Mesenteric fat pad (tissue), 1 donor: ENCODE measurements at places on chromosomes 4 and X.

GRCh38 chr4:70908993-70909556, 6.9 kb downstream of the MOB1B start:
- no peak for DNase-seq

GRCh38 chrX:6363188-6363587, 134.5 kb upstream of the NLGN4X start:
- no peak for DNase-seq

DNA sequence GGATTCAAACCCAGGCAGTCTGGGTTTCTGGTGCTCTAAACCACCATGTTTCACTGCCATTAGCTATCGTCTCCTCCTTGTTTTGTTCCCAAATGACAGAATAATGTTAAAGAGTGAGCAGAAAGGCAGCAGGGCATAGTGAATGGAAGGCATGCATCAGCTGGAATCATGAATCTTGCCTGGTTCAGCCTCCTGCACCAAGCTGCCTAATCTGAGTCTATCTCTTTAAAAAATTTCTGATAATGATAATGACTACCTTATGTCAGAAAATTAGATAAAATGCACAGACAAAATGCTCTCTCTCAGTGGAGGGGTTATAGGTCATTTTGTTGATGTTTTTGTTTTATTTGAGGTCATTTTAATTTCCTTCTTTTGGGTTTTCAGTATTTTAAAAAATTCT, 187.4 kb downstream of the RASL11B start:
- DNase-seq: no peak

- DNase-seq: no peak
Observed at GRCh38 chrX:96372313-96373046, 312.2 kb upstream of the DIAPH2 start.

DNA sequence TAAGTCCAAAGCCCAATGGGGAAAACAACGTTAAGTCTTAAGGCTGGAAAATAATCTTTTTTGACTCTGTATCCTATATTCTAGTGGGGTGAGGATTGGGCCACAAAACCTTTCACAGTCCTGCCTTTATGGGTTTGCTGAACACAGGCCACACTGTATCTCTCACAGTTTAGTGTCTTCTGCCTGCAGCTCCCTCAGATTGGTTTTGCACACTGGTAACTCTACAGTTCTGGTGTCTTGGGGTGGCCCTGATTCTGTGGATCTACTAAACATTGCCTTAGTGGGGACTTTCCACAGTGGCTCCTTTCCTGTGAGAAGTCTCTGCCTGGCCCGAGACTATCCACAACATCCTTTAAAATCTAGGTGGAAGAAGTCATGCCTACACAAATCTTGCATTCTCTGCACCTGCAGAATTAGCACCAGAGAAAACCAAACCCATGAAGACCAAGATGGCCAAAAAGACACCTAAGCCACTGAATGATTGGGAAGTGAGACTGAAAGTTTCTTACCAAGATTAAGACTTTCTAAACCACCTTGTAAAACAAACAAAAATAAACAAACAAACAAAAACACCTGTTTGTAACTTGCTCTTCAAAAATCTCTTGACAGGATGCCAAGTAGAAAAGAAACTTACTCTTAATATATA, 150.4 kb upstream of the PCDH10 start:
- no peak for DNase-seq

DNA sequence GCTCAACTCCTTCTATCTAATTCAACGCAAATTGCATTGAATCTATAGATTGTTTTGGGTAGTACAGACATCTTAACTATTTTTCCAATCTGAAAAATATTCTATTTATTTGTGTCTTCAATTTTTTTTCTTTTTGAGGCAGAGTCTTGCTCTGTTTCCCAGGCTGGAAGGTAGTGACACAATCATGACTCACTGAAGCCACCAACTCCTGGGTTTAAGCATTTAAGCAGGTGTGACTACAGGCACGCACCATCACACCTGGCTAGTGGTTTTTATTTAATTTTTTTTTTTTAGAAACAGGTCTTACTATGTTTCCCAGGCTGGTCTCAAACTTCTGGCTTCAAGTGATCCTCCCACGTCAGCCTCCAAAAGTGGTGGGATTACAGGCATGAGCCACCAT, 98.3 kb downstream of the GK start:
- no peak for DNase-seq

DNA sequence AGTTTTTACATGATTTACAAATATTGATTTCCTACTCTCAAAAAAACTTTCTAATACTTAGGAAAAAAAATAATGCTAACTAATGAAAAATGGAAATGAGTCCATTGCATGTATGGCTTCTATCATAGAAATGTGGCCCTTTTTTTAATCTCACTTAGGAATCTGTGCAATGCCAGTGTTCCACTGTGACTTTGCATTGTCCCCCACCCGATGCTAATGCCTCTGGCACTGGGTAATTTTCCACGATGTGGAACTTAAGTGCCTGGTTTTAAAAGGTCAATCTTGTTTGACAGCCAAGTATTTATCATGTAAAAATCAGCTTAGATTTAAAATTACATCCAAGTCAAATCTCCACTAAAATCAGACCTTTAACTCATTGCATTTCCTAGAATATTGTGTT, 53.1 kb downstream of the SPATA4 start:
- no peak for DNase-seq

DNA sequence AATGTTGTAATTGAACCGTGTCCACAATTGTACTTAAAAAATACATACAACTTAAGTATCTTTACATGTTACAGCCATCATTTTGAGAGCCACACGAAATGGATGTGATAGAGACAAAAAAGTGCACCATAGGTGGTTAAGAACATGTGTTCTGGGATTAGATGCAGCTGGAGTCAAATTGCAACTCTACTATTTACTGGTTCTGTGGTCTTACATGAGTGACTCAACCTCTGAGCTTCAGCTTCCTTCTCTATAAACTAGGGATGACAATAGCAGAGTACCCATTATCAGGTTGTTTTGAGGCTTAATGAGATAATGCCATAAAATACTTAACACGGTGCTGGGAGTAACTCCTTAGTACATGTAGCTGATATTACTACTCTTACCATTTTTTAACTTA, 130.4 kb downstream of the IDS start:
- no peak for DNase-seq

DNA sequence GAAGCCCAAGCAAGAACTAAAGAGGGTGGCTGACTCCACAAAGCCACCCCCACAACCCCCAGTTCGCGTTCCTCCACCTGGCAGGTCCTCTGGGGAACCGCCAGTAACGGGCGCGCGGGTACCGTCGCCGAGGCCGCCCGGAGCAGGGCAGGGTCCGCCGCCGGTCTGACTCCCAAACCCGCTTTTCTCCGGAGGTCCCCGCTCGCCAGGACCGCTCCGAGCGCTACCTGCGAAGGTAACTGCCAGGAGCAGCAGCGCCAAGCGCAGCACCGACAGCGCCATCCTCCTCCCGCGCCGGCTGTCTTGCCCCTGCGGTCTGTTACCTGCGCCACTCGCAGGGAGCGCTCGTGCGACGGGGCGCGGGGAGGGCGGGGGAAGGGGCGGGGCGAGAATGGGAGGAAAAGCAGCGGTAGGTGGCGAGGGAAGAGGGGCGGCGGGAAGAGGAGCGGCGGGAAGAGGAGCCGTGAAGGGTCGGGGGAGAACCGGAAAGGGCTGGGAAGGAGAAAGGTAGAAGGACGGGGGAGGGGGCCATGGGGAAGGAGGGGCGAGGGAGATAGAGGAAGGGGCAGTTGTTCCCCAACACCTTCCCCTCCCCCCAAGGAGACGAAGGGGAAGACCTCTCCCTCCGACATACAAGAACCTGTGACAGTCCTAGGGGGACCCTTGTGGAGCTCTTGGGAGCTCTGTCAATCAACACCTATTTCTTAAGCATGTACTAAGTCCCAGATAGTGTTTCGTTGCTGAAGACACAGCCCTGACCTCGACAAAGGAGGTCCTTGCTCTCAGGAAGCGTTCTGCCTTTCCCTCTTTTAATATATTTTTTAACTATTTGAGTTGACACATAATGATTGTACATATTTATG, at the start of gene SPINK2:
Gene SPINK2, minus strand, starts transcription at position 321 of the 863 bp plus-strand sequence. Its CDS starts 39 bp downstream, at position 282.
- DNase-seq: no peak

GRCh38 chrX:64642482-64642881, 247.2 kb upstream of the MTMR8 start:
- no peak for DNase-seq

GRCh38 chrX:19557822-19558221, 42.5 kb upstream of the MAP3K15 start:
- DNase-seq: no peak

DNA sequence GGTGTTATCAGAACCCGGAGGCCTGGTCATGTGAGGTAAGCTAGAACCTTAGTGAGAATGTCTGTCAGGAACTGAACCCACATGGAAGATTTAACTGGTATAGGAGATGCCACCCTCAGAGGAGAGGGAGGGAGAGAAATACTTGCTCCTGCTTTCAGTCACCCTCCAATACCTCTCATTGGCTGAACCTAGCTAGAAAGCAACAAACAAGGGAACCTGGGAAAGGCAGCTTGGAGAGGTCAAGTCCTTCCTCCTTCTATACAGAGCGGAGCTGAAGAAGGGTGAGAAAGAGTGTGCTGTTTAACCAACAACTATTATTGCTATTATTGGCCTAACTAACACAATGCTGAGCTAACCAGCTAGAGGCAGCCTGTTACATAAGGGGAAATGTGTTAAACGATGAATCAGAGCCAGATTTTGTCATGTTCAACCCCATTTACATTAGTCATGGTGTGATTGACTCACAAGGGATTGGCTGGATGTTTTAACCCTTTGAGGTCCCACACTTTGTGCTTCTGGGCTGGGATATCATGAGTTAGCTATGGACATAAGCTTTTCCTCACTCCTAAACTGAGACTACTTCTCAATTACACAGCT, 96.5 kb upstream of the ESX1 start:
- no peak for DNase-seq

DNA sequence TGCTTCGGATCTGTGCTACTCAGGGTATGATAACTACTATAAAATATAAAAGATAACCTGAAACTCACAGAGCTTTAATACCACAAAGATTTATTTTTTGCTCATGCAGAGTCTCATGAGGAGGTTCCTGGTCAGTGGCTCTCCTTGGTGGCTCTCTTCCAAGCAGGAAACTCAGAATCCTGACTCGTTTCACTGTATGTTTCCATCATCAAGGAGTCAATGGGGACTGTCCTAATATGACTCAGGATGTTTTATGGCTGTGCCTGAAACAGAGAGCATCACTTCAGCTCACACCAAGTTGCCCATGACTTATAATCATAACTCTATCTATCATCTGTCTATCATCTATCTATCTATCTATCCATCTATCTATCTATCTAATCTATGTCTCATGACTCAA, 620.8 kb upstream of the NR3C2 start:
- no peak for DNase-seq

DNA sequence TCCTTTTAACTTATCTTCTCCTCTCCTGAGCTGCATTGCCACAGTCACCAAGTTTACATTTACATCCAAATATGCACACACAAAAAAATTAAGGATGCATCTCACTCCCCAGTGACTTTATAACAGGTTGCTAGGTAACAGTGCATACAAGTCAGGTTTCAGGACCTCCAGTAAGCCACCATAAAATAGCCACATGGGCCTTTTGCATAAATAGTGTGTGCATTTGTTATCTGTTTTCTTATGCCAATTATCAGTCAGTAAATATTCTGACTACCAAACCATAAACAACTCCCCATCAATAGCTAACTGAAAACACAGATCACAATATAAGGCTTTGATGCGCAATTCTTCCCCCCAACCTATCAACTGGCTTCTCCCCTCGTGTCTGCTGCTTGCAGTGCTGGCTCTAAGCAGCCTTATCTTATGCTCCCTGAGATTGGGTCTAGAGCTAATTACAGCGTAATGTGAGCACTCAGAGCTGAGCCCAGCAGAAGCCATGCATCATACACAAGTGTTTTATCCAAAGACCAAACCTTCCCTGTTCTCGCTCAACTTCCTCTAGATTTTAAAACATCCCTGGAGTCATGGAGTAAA, 55.4 kb downstream of the ZNF827 start:
- DNase-seq: no peak

GRCh38 chr4:2059726-2060602, 837 bp downstream of the NAT8L start:
- DNase-seq: no peak

DNA sequence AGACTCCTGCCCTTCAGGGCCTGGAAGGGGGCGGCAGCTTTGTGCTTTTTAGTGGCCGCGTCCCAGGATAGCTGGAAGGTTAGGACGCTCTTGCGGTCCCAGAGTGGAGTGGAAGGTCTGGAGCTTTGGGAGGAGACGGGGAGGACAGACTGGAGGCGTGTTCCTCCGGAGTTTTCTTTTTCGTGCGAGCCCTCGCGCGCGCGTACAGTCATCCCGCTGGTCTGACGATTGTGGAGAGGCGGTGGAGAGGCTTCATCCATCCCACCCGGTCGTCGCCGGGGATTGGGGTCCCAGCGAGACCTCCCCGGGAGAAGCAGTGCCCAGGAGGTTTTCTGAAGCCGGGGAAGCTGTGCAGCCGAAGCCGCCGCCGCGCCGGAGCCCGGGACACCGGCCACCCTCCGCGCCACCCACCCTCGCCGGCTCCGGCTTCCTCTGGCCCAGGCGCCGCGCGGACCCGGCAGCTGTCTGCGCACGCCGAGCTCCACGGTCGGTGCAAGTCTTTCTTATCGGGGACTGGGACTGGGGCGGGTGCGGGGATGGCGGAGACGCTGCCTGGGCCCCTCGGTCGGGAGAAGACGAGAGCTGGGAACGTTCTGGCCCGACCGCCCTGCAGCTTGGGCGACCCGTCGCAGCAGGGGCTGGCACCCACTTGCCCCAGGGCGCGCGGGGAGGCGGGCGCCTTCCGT, at the start of gene EDNRA:
Gene EDNRA, plus strand, starts transcription at position 207 of the 686 bp plus-strand sequence. CDS start 4,585 bp downstream, outside the sequence.
- no peak for DNase-seq

- DNase-seq: no peak
Observed at GRCh38 chrX:96569034-96569433, 115.6 kb upstream of the DIAPH2 start.
